ENCODE measurements at places on chromosomes 5 and 9. TPM values are rescaled to one million over a fixed set of nuclear protein-coding genes. Genes with fewer than 3 reads are reported as not detected.
A peak's percentile ranks its signal among the peaks of the same experiment; 100 is the strongest.

DNA sequence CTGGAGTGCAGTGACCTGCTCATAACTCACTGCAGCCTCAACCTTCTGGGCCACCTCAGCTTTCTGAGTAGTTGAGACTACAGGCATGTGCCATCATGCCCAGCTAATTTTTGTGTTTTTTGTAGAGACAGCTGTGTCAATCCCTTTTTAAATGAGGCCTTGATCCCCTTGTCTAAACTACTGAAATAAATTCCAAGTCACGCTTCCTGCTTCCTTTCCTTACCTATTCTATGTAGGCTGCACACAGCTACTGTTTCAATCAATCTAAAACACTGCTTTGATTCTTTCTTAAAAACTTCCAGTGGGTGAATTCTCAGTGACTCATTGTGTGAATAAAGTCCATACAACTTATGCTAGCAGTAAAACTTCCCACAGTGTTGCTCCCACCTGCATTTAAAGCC, 2.9 kb upstream of the C7 start:
- no peak overlapping the region for H3K27ac ChIP-seq
- H3K27me3 ChIP-seq, result no peaks in the 10 kb centered on the region
- no peak for DNase-seq
- no peaks in the 10 kb centered on the region for H3K36me3 ChIP-seq
- no peak overlapping the region for H3K4me3 ChIP-seq
- no peaks in the 10 kb centered on the region for H3K4me1 ChIP-seq

DNA sequence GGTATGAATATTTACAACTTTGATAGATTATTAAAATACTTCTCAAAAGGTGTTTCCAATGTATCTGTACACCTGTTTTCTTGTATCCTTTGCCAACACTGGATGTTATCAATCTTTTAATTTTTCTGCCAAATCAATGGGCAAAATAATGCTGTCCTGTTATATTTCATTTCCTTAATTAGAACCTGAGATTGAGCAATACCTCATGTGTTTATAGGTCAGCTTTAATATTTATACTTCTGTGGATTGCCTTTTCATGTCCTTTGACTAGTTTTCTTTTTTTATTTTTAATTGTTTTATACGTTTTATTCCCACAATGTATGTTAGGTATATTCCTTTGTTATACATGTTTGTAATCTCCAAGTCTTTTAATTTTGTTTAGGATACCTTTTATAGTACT, 77.6 kb downstream of the JAK2 start:
- no peak overlapping the region for H3K27ac ChIP-seq
- no peaks in the 10 kb centered on the region for H3K36me3 ChIP-seq
- DNase-seq, result no peak
- no peak overlapping the region for H3K4me3 ChIP-seq

DNA sequence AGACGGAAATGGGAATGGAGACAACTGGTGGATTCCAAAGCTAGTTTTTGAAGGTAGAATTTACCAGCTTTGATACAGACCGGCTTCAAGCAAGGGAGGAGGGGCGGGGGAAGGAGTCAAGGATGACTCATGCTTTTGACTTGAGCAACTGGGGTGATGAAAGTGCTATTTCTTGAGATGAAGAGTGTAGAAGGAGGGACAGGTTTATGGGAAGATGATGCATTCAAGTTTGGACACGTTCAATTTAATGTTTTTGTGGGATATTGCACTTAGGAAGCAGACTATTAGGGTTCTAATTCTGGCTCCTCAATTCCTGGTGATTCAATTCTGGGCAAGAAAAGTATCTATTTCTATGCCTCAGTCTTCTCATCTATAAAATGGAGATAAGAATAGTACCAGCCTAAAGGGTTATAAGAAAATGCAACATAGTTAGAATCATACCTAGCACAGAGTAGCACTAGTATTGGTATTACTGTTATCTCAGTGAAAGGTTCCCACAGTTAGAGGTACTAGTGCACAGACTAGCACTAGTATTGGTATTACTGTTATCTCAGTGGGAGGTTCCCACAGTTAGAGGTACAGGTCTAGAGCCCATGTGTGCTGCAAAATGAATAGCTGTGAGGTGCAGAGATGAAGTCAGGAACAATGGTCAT, 4.6 kb downstream of the NIPAL4 start:
- no peaks in the 10 kb centered on the region for H3K4me1 ChIP-seq
- H3K27ac ChIP-seq, result no peak overlapping the region
- DNase-seq, result no peak
- H3K36me3 ChIP-seq, result no peaks in the 10 kb centered on the region
- no peak overlapping the region for H3K4me3 ChIP-seq

DNA sequence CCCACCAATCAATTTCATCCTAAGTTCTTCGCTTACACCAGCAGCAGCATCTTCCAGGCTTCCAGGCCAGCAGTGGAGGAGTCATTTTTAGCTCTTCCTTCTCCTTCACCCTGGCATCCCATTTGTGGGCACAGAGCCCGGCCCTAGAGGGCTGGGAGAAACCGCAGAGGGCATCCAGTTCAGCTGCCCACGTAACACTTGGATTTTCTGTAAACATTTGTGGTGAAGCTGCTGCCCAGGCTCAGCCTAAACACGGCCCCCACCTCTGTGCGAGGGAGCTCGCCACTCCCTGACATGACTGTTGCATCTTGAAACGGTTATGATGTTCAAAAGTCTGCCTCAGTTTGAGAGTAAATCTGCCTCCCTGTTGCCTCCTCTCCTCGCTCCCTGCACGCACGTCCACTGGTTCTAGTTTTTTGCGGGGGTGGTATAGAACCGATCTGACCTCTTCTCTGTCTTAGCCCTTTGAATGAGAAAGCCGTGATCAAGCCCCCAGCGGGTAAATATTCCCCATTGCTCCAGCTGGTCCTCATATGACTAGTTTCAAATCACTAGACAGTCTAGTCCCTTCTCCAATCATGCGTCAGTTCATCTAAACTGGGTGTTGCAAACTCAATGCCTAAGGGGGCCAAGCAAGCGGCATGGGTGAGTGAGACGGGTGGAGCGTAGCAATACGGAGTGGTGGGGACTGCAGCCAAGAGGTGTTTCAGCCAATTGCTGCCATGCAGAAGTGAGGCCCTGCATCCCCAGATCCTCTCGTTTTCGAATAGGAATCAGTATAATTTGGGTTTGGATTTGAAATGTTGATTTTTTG, 34.9 kb upstream of the N4BP3 start:
- no peak for DNase-seq
- H3K4me3 ChIP-seq, result no peak overlapping the region
- no peak overlapping the region for H3K27ac ChIP-seq
- H3K4me1 ChIP-seq, result no peaks in the 10 kb centered on the region
- no peaks in the 10 kb centered on the region for H3K36me3 ChIP-seq
- H3K27me3 ChIP-seq, result no peaks in the 10 kb centered on the region

GRCh38 chr5:1014346-1014745, 5.7 kb downstream of the NKD2 start:
- H3K4me1 ChIP-seq, result peaks cover 14% of the 10 kb centered on the region
- no peak overlapping the region for H3K27ac ChIP-seq
- DNase-seq, result no peak
- no peaks in the 10 kb centered on the region for H3K36me3 ChIP-seq
- H3K4me3 ChIP-seq, result no peak overlapping the region

DNA sequence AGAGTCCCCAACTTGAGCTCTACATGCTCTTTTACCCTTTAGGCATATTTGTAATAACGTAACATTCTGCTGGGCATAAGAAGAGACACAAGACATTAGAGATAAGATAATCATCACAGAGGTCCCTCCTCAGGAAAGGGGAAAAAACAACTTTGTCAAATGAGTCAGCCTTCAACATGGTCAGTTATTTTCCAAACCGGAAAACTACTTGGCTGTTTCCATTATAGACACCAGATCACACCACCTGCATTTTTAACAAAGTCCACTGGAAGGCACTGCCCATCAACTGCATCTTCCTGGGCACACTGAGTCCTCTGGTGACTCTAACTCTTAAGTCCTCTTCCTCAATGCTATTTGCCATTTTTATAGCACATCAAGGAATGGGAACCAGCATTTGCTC, 221.8 kb downstream of the FAM114A2 start:
- H3K4me3 ChIP-seq, result no peak overlapping the region
- H3K27ac ChIP-seq, result no peak overlapping the region
- no peaks in the 10 kb centered on the region for H3K27me3 ChIP-seq

GRCh38 chr9:132032238-132032950, 47.3 kb downstream of the MED27 start:
- no peak for DNase-seq
- H3K36me3 ChIP-seq, result no peaks in the 10 kb centered on the region
- H3K4me1 ChIP-seq, result peaks cover 11% of the 10 kb centered on the region
- no peak overlapping the region for H3K4me3 ChIP-seq

GRCh38 chr9:14812806-14813205, 90.3 kb upstream of the CER1 start:
- H3K36me3 ChIP-seq, result no peaks in the 10 kb centered on the region
- no peak for DNase-seq
- no peak overlapping the region for H3K27ac ChIP-seq
- no peaks in the 10 kb centered on the region for H3K4me1 ChIP-seq
- H3K27me3 ChIP-seq, result no peaks in the 10 kb centered on the region

DNA sequence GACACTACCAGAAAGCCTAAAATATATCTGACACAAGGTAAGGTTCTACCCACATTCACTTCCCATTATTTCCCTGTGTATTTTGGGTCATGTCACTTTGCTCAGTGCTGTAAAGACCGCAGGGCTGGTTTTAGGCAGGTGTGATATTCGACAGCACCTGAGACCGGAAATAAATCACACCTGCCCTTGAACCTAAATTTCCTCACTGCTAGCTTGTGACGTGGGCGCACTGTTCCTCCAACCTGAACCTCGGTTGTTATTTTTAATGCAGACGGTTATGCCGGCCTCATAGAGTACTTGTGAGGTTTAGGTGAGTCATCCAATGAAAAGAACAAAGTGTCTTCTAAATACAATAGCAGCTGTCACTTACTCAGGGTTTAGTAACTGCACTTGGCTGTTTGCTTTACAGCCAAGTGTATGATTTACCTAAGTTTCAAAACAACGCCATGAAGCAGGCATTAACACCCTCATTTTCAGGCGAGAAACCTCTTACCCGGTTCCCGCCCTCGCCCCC, 20.7 kb upstream of the ZNF782 start:
- no peaks in the 10 kb centered on the region for H3K27me3 ChIP-seq
- H3K36me3 ChIP-seq, result no peaks in the 10 kb centered on the region
- peak overlapping the region; percentile 71 for H3K4me3 ChIP-seq

DNA sequence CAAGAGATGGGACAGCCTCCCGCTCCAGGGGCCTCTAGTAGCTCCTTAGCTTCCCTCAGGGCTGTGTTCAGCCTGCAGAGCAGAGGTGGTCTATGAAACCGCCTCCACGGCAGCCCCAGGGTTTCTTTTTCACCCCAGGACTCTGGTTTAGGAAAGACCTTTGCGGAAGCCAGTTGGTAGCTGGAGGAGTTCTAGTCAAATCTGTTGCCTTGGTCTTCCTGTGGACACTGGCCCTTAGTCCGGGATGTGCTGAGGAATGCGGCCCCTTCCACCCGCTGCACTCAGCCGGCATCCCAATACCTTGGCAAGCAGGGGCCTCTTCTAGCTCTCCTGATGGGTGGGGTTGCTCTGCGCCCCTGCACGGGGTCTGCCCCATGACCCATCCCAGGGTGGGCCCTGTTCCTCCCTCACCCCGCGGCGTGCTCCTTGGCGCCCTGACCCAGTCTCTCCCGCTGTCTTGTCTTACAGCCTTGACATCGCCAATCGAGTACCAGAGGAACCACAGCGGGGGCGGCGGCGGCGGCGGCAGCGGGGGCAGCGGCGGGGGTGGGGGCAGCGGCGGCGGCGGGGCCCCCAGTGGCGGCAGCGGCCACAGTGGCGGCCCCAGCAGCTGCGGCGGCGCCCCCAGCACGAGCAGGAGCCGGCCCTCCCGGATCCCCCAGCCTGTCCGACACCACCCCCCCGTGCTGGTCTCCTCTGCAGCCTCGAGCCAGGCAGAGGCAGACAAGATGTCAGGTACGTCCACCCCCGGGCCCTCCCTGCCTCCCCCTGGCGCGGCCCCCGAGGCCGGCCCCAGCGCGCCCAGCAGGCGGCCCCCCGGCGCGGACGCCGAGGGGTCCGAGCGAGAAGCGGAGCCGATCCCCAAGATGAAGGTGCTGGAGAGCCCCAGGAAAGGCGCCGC, 94.3 kb upstream of the OTULINL start:
- no peak overlapping the region for H3K4me3 ChIP-seq
- H3K4me1 ChIP-seq, result no peaks in the 10 kb centered on the region
- no peak for DNase-seq

DNA sequence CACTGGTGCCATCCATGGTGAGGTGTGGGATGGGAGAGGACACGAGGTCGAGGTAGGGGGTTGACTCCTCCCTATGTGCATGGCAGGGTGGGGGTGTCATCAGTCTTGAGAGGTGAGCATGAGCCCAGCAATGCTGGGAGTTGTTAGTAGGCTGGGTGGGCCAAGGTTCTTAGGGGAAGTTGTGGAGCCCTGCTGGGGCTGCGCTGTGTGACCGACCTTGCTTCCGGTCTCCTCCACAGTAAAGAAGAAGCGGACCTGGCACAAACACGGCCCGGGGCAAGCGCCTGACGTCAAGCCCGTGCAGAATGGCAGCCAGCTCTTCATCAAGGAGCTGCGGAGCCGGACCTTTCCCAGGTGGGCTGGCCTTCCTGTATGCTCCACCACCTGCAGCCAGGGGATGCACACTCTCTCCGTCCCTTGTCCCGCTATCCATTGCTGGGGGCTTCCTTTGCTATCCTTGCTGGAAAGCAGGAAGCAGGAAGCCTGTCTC, 59.8 kb downstream of the PHF2 start:
- no peak overlapping the region for H3K4me3 ChIP-seq
- no peak overlapping the region for H3K27ac ChIP-seq
- DNase-seq, result no peak

MAMDC2 gene
- total RNA-seq, result 1.5 TPM

FOXD4L3 gene
- not detected for total RNA-seq

SLC34A3 gene
- total RNA-seq, result not detected

All from Panc1 (cell line).